ENCODE measurements at places on chromosomes 1 and 21.
A peak's percentile ranks its signal among the peaks of the same experiment; 100 is the strongest.

DNA sequence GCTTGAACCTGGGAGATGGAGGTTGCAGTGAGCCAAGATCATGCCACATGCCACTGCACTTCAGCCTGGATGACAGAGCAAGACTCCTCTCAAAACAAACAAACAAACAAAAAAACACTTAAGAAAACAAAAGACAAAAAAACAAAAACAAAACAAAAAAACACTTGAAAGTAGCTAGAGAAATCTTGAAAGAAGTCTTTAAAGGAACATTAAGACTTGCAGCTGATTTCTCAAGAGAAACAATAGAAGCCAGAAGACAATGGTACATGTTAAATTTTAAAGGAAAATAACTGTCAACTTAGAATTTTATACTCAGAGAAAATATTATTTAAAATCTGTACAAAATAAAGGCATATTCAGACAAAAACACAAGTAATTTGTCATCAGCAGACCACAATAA, 71.3 kb downstream of the HLX start:
- DNase-seq, result peak; percentile 26

- no peak for DNase-seq
Measured at GRCh38 chr1:239731082-239731748, 344.8 kb downstream of the CHRM3 start.

- DNase-seq, result peak; percentile 43
Measured at GRCh38 chr1:59685101-59685500, 129.6 kb upstream of the HOOK1 start.

DNA sequence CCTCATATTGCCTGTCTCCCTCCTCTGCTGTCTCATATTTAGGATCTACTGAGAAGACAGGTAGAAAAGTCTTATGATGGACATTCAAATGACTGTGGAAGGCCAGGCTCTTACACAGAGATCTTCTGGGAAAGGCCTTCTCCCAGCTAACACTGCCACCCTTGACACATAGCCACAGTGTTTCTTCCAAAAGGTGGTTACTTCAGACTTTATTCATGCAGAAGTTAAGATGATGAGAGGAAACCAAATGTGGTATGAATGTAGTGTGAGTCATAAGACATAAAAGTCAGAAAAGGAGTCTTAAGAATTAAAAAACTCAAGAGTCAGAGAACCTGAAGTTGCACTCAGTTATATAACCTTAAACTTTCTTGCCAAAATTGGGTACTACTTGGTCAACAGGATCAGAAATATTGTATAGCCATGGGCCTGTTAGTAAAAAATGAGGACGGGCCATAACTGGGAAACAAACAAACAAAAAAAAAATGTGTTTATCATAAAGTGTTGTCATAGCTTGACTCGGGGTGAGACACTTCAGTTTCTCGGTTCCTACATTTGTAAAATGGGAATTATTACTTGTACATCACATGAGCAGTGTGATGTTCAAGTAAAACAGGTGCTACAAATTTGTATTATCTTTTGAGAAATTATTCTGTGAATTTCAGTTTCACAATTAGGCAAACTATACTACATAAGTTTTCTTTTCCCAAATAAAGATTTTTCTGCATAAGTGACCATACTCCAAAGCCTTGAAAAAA, 1.2 kb upstream of the DENND1B start:
- DNase-seq, result peak; percentile 70

- no peak for DNase-seq
Measured at GRCh38 chr1:145729666-145730436, 10.6 kb downstream of the CD160 start.

DNA sequence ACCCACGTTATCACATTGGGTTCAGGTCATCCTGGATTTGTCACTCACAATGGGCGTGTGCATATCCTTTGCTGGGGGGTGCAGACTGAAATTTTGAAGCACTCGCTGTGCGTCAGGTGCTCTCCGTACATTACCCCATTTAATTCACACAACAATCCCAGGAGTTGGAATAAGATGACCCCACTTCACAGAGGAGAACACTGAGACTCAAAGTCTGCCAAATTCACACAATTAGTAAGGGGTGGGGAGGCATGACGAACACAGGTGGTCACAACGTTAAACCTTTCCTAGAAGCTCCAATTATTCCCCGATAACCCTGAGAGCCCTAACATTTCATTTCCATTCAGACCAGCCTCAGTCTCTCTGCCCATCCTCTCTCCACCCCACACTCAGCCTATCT, 3.8 kb upstream of the S100A2 start:
- DNase-seq, result no peak

GRCh38 chr1:205813755-205814058, 709 bp upstream of the SLC41A1 start:
- DNase-seq, result no peak

DNA sequence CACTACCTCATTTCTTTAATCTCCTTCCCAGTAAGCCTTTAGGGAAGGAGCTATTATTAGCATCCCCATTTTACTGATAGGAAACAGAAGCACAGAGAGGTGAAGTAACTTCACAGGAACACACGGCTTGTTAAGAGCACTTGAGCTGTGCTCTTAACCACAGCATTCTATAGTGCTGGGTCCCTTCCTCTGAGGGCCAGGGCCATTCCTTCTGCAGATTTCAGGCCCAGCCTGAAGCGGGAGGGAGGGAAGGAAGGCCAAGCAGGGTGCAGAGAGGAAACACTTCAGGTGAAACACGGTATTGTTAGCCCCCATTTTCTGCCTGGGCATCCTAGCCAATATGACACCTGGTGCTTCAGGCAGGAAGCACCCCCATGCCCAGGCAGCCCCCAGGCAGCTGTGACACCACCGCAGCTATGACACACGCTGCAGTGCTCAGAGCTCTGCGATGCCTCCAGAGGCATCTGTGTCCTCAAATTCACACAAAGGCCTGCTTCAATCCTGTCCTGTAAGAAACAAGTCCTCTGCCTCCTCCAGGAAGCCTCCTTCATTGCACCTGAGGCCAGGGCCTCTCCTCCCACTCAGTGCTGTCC, 4.5 kb upstream of the EXTL1 start:
- no peak for DNase-seq

GRCh38 chr21:38742580-38743260, 63.0 kb upstream of the ETS2 start:
- no peak for DNase-seq

- peak; percentile 64 for DNase-seq
Measured at GRCh38 chr1:29256979-29257804, 20.9 kb downstream of the PTPRU start.

- DNase-seq, result no peak
Measured at GRCh38 chr1:108182959-108183700, 17.0 kb downstream of the SLC25A24 start.

- peak; percentile 30 for DNase-seq
Measured at GRCh38 chr1:90850181-90850897, 133.2 kb upstream of the BARHL2 start.

- DNase-seq, result no peak
Measured at GRCh38 chr1:7528386-7529198, 242.5 kb upstream of the VAMP3 start.

- peak; percentile 32 for DNase-seq
Measured at GRCh38 chr1:89870998-89871397, 50.2 kb downstream of the LRRC8D start.

GRCh38 chr1:182681568-182681912, 2.8 kb downstream of the RGS8 start:
- no peak for DNase-seq

DNA sequence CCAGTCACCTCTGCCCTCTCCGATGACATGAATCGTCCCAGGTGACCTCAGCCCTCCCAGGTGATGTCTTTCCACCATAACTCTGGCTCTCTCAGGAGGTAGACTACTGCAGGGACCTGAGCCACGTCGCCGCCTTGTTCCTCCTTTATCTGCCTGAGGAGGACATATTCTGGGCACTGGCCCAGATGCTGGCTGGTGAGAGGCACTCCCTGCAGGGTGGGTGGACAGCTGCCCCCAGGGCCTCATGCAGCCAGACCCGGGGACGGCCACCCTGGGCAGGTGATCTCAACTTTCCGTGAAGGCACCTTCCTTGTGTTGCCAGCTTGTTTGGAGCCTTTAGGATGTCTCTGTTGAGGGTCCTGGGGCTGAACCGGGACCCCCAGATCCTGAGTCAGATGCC, 13.9 kb upstream of the ZBTB17 start:
- DNase-seq, result no peak

DNA sequence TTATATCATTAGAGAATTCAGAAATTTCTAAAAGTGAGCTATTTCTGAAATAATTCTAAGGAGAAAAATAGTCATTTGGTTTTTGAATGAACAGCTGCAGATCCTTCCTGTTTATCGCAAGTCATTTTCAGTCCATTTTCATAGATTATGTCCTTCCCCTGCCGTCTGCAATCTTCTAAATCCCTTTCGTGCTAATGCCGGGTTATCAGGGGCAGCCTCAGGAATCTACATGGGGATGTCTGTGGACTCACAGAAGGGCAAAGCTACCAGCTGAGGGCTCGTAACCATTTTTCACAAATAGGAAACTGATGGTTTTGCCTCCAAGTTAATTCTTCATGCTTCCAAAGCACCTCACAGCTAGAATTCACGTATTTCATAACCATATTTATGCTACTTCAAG, 23.0 kb downstream of the RCAN3 start:
- no peak for DNase-seq

DNA sequence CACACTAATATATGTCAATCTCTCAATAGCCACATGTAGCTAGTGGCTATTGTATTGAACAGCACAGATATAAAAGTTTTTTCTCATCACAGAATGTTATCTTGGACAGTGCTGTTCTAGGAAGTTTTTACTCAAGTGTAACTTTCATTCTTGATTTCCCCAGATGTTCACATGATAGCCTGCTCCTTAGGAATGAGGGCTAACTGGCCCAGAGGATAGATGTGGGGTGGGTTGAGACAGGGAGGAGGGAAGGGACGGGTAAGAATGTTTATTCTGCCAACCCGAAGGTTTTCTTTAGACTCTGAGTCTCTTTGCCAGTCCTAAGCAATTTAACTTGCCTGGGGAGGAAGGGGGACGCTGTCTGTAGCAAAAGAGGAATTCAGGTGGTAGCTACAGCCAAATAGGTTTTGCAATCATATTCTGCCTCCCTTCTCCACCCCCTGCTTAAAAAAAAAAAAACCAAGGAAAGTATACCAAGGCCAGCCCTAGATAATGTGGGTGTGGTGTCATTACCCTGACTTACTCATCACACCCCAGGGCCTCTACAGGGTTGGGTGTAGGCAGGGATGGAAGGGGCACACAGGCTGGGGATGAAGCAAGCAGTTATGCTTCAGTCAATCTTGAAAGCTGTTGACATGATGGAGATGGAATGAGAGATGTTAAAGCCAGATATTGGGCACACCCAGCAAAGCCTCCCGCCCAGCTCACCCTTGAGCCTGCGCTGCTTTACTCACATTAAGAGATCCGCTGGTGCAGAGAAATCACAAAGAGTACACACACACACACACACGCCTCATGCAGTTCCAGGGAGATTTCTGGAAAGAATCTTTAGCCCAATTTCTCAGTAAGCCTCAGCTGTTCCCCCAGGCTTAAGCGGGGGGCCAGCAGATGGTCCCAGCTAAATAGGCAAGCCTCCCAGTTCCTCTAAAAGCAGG, 59.9 kb downstream of the PLXNA2 start:
- DNase-seq, result peak; percentile 89

- DNase-seq, result peak; percentile 26
Measured at GRCh38 chr1:220189750-220190347, 82.4 kb downstream of the RAB3GAP2 start.

- no peak for DNase-seq
Measured at GRCh38 chr1:82245345-82246014, 444.7 kb downstream of the ADGRL2 start.

- DNase-seq, result no peak
Measured at GRCh38 chr21:42146821-42147220, 72.1 kb upstream of the ABCG1 start.

DNA sequence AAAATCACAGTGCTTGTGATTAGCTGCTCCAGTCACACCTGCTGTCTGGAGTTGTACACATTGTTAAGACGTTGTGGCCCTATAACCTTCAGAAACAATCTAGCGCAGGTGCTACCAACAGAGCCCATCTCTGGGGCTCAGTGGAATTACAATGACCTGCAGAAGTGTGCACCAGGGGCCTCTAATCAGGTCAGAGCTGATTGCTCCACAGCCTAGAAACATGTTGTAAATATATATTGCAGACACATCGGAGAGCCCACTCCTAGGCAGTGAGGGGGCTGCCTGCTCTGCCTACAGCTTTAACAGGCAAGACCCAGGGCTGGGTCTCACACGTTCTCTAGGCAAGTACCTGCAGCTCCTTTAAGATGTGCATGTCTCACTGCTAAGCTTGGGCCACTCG, 302.0 kb downstream of the SIPA1L2 start:
- no peak for DNase-seq

GRCh38 chr1:68358439-68358838, 91.3 kb downstream of the RPE65 start:
- no peak for DNase-seq

GRCh38 chr1:42529724-42530181, 66.7 kb downstream of the CCDC30 start:
- peak; percentile 65 for DNase-seq

DNA sequence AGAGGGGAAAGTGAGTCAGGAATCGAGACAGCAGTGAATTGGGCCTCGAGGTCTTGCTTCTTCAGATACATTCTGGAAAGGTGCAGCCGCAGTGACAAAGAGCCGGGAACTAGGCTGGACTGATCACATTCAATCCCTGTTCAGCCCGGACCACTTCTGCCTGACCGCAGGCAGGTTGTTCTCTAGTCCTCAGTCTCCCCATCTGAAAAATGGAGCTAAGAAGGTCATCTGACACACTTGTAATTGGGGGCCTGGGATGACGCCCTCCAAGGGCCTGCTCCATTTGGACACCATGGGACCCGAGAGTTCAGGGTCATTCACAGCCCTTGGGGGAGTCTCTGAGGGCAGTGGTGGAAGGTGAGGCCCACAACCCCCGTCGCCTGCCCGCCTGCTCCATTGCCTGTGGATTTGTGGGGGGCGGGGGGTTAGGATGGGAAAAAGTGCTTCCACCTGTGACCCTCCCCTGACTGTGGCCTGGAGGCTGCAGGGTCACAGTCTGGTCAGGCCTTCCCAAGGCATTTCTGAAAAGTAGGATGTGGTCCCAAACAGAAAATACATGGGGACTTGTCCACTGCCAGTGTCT, 87.9 kb upstream of the CSF3R start:
- no peak for DNase-seq

DNA sequence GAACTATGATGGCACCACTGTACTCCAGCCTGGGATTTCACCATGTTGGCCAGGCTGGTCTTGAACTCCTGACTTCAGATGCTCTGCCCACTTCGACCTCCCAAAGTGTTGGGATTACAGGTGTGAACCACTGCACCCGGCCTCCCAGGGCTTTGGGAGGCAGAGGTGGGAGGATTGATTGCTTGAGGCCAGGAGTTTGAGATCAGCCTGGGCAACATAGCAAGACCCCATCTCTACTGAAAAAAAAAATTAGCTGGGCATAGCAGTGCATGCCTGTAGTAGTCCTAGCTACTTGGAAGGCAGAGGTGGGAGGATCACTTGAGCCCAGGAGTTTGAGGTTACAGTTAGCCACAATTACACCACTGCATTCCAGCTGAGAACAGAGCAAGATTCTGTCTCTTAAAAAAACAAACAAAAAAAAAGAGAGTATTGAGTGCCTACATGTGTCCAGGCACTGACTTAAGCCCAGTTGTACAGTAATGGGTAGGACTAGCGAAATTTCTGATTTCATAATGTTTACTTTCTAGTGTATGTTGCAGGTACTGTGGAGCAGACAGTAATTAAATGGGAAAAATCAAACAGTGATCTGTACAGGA, 4.2 kb downstream of the MANEAL start:
- peak; percentile 80 for DNase-seq

Measured in LHCN-M2 (cell line).